Activated T-helper 2 cell treated with anti-CD3 and anti-CD28 coated beads, Interferon-gamma antibody, Interleukin-2, Interleukin-4, amounts not matched to agents 10 μg/mL and 5 μg/mL and 100 μg/mL, durations not matched to agents 14 hours and 24 hours and 36 hours (primary cell): ENCODE measurements at places on chromosomes 4 and X. TPM values are rescaled to one million over a fixed set of nuclear protein-coding genes. Genes with fewer than 3 reads are reported as not detected.

GRCh38 chr4:152454398-152455011 lies 81.4 kb downstream of the FBXW7 start:
- H3K4me3 ChIP-seq: no peak overlapping the region
- peaks cover 27% of the 10 kb centered on the region for H3K4me1 ChIP-seq
- H3K36me3 ChIP-seq: peaks cover 3% of the 10 kb centered on the region
- H3K27me3 ChIP-seq: no peaks in the 10 kb centered on the region

DNA sequence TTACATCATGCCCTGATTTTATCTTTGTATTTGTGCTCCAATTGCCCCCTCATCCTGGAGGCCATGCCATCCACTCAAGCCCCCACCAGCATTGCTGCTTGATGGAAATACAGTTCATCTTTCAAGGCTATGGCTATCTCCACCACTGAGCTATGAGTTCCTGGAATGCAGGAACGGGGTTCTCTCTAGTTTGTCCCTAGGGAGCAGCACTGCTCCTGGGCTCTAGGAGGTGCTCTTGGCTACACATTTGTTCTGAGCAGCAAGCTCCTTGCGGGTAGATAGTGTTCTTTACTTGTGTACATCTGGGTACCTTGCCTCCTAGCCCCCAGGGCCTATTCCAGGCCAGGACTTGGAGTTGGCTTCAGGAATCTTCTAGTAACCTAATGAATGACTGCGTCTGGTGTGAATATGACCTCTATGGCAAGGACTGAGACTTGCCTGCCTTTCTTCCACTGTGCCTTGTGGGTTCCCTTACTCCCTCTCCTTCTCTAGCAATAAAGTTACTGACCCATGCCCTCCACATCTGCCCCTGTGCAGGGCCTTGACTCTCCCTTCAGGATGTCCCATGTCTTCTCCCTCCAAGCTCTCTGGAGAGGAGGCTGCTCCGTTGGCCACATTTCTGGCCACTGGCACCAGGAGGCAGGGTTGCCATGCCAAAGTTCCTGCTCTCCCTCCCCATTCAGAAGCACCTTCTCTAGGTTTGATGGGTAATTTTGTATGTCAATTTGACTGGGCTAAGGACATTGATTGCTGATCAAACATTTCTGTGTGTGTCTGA lies 7.6 kb downstream of the CITED1 start:
- H3K27ac ChIP-seq: no peak overlapping the region
- peaks cover 48% of the 10 kb centered on the region for H3K27me3 ChIP-seq
- H3K36me3 ChIP-seq: no peaks in the 10 kb centered on the region
- DNase-seq: no peak
- no peak overlapping the region for H3K4me3 ChIP-seq

DNA sequence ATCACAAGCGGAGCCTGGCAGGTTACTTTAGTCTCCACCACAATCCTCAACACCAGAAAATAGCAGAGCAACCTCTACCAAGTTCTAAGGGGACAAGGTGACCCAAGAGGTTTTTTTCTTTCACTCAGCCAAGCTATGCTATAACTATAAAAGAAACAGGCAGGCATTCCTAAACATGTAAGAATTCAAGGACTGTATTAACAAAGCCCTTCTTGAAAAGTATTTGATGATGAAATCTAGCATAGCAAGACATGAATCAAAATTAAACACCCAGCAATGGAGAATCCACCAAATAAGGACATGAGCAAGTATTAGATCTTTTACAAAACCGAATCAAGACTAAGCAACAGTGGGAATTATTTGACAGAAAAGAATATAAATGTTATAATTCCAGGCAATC lies 25.7 kb upstream of the C1QTNF7 start:
- no peak overlapping the region for H3K27ac ChIP-seq
- H3K4me3 ChIP-seq: no peak overlapping the region
- DNase-seq: no peak
- H3K27me3 ChIP-seq: peaks cover 9% of the 10 kb centered on the region
- H3K36me3 ChIP-seq: no peaks in the 10 kb centered on the region

GRCh38 chrX:11953615-11954014 lies 184.7 kb upstream of the FRMPD4 start:
- DNase-seq: no peak
- H3K4me3 ChIP-seq: no peak overlapping the region
- H3K36me3 ChIP-seq: no peaks in the 10 kb centered on the region
- no peak overlapping the region for H3K27ac ChIP-seq
- no peaks in the 10 kb centered on the region for H3K27me3 ChIP-seq

DNA sequence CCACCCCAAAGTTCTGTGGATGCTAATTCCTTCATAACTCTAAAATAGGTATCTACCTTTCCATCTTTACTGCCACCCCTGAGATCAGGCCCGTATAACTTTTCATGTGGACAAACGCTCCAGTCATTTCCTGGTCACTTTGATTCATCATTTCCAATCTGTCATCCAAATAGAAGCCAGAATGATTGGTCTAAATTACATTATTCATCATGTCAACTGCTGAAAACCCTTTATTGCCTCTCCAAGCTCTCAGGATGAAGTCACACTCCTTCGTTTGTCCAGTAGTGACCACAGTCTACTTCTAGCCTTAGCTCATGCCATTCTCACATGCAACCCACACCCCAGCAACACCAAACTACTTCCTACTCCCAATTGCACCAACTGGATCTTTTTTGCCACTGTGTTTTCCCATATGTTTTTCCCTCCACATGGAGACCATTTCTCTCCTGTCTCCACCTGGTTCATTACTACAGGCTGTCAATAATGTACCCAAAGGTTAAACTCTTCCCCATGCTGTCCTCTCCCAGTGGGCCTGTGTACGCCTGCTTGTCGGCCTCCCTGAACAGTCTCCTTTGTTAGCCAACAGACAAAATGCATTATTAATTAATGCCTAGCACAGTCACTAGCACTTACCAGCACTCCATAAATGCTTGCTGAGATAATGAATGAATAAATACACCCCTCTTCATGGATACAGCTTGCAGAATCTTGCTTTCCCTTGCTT lies 382.6 kb upstream of the NOCT start:
- DNase-seq: no peak
- no peak overlapping the region for H3K4me3 ChIP-seq
- no peaks in the 10 kb centered on the region for H3K27me3 ChIP-seq
- no peak overlapping the region for H3K27ac ChIP-seq

- DNase-seq: no peak
- no peaks in the 10 kb centered on the region for H3K27me3 ChIP-seq
- H3K36me3 ChIP-seq: no peaks in the 10 kb centered on the region
- H3K4me1 ChIP-seq: no peaks in the 10 kb centered on the region
- no peak overlapping the region for H3K4me3 ChIP-seq
Observed at GRCh38 chrX:65451663-65452062, 82.9 kb downstream of the LAS1L start.

DNA sequence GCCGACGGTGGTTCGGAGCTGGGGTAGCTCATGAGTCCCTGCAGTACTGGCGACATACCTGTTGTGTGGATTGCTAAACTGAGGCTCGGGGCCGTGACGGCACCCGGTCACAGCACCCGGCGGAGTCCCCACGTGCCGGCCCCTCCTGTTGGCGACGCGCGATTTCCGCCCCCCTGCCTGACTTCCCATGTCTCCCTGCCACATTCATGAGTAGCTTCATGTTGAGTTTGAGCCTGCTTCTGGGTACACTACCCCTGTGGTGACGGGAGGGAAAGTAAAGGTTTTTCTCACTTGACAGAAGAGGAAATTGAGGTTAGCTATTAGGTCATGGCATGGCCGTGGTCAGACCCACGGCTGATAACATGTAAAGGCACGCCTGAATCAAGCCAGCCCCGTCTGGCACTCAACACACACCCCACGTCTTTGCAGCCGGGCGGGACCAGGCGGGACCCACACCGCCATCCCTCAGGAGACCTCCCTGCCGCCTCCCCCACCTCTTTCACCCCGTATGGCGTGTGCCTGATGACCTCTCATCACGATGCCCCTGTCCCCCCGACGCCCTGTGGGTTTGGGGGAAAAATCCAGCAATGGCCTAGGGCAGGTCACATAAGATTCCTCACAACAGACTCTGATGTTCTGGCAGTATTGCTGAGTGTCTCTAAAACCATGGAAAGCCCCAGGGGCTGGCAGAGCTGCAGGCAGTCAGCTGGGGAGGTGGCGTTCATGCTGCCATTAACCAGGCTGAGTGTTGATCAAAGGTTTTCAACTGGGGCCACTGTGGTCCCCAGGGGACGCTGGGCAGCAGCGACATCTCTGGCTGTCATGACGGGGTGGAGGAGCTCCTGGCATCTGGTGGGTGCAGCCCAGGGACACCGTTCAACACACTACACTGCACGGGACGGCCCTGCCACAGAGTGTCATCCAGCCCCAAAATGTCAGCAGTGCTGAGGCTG lies 29.2 kb downstream of the P2RY8 start:
- H3K27me3 ChIP-seq: no peaks in the 10 kb centered on the region
- no peak for DNase-seq
- peaks cover 19% of the 10 kb centered on the region for H3K4me1 ChIP-seq
- H3K27ac ChIP-seq: peak overlapping the region; percentile 63
- peaks cover 42% of the 10 kb centered on the region for H3K36me3 ChIP-seq

Gene DUX4
- total RNA-seq: not detected in 2 replicates

Gene SCML1
- total RNA-seq: 0.78 and 0.83 TPM in 2 replicates
